Stimulated activated CD8-positive, alpha-beta memory T cell treated with anti-CD3 and anti-CD28 coated beads, Interleukin-7, amount 100 ng/mL, for 1 hour (primary cell): ENCODE measurements at places on chromosomes 6 and 20.

DNA sequence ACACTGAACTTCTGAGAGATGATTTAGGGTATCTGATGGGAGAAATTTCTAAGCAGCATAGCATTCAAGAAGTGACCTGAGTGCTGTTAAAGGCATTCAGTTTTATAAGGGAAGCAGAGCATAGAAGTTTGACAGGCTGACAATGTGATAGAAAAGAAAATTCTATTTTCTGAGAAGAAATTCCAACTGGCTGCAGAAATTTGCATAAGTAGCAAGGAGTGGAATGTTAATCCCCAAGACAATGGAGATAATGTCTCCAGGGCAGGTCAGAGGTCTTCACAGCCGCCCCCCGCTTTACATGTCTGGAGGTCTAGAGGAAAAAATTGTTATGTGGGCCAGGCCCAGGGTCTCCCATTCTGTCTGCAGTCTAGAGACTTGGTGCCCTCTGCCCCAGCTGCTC is 1361.8 kb upstream of the EYS start:
- no peak for DNase-seq

GRCh38 chr6:156857573-156857972 is 80.4 kb downstream of the ARID1B start:
- DNase-seq = no peak

DNA sequence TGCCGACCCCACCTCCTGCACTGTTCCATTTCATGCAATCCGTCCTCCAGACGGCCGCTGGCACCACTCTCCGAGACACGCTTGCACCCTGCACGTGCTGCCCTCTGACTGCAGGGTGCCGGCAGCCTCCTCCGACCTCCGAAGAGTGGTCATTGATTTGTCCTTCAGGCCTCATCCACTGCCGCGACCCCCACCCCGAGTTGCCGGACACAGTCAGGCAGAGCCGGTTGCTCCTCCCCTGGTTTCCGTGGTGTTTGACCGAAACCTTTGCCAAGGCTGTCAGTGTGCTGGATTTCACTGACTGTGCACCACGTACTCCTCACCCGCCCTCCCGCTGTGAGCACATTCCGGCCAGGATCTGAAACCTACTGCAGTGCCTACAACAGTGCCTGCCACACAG is 156.4 kb upstream of the PDE10A start:
- no peak for DNase-seq

GRCh38 chr6:132643547-132643946 is 15.4 kb downstream of the TAAR1 start:
- no peak for DNase-seq

DNA sequence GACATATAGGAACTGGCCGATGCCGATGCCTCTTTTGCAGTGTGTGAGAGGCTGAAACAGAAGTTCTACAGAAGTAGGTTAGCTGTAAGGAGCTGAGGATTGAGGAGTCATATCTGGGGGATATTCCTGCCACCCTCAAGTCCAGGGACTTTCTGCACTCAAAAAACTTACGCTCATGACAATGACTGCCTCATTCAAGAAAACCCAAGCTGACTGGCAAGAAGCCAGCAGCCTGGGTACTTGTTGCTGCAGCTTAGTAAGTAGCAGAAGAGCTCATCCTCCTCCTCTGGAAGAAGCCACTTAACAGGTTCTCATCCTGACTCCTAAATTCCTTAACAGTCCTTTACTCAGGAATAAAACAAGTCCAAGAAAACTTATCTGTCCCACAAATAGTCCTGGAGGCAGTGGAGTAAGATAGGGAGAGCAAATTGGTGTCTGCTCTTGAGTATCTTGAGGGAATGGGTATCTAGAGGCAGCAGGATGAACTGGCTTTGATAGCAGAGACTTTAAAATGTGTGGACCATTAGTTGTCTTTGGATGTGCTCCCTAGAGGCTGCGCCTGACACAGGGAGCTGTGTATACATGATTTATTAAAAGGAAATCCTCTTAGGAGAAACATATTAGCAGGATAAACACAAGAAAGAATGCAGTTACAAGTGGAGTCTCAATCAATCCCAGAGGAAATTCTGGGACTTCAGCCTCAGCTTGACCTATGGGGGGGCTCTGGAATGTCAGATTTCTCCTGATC is 7.4 kb downstream of the CALHM5 start:
- DNase-seq = no peak

DNA sequence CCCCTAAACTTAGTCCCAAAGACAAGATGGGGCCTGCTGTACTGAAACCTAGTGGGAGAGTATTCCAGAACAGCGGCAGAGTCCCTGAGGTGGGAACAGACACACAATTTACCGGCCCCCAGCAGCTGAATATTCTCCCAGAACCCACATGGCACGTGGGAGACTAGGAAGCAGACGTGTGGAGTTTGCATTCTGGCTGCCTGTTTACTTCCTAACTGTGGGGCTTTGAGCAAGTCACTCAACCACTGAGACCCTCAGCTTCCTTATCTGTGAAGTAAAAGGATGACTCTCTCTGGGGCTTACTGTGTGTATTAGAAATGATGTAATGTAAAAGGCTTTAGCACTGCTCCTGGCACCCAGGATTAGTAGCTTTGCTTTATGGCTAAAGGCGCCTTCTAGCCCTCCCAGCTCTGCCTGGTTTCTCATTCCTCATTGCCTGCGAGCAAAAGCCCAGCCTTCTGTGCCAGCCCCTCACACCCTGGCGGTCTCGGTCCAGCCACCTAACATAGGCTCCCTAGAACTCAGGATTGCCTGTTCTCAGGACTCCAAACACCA is 353.1 kb downstream of the CDC5L start:
- no peak for DNase-seq

DNA sequence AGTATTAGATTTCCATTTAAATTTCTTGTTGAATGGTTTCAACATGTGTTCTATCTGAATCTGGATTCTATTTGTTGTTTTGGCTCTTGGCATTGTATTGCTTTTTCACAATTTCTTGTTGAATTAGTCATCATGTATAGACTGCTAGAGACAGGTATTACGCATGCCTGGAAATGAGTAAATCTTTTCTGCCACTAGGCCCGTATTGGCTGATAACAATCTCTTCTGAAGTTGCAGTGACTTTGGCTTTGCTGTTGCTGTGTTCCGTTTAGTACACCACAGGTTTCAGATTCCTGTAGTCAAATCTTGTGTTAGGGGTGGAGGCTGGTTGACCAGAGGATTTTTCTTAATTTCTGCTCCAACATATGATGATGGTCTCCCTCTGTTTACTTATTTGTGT is 1339.4 kb downstream of the GRIK2 start:
- DNase-seq = no peak
